ENCODE measurements at places on chromosomes 16 and 17. TPM values are rescaled to one million over a fixed set of nuclear protein-coding genes. Genes with fewer than 3 reads are reported as not detected.

GRCh38 chr17:6542577-6542976, 13.8 kb downstream of the PITPNM3 start:
- DNase-seq, result no peak

DNA sequence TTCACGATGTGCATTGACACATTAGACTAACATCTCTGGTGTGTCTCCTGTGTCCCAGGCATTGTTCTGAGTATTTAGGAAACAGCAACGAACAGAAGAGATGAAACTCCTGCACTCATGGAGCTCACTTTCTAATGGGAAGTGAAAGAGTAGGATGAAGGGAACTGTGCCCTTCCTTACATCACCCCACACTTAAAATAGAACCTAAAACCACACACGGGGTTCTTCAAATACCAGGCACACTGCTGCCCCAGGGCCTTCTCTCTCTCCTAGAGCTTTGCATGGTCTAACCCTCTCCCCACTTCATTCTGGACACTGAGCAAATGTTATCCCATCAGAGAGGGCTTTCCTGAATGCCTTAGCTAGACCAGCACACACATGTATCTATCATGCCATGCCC, 33.7 kb downstream of the TRIM25 start:
- no peak for DNase-seq

DNA sequence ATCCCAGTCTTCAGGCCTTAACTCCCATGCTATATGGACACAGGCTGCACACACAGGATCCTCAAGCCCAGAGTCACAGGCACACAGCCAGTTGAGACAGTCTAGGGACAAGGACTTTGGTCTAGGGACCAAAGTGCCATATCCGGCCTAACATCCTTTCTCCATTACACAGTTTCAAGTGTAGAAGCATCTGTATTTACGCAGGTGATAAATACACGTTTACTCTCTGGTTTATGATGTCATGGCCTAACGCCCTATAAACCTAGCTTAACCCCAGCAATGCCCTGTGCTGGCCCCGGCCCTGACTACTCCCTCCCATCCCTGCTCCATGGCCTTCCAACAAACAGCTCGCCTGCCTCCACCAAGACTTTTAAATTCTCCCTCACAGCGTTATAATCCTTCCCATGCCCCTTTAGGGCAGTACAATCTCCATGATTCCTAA, 17.1 kb downstream of the CUEDC1 start:
- DNase-seq, result no peak

GRCh38 chr17:48241131-48241591, 133.6 kb downstream of the SNX11 start:
- peak; percentile 41 for DNase-seq

DNA sequence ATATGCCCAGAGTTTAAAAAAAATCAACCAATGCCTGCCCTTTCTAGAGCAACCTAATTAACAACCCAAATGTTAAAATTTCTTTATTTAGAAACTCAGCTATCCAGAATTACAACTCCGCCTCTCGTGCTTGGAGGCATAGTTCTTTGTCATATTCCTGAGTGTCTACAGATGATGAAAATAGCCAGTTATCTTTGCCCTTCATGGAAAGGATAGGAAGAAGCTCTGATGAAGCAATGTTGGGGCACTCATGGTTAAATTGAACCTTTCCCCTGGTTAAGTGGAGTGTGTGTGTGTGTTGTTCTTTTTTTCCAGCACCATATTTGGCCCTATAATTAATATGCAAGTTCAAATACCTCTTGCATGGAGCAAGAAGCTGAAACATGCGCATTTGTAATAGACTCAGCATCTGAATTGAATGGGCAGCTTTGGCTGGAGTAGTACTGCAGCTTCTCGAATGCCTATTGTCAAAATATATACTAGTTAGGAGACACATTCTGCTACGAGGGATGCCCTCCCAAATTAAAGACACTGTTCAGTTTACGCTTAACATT, 506.2 kb downstream of the WWOX start:
- DNase-seq, result no peak

DNA sequence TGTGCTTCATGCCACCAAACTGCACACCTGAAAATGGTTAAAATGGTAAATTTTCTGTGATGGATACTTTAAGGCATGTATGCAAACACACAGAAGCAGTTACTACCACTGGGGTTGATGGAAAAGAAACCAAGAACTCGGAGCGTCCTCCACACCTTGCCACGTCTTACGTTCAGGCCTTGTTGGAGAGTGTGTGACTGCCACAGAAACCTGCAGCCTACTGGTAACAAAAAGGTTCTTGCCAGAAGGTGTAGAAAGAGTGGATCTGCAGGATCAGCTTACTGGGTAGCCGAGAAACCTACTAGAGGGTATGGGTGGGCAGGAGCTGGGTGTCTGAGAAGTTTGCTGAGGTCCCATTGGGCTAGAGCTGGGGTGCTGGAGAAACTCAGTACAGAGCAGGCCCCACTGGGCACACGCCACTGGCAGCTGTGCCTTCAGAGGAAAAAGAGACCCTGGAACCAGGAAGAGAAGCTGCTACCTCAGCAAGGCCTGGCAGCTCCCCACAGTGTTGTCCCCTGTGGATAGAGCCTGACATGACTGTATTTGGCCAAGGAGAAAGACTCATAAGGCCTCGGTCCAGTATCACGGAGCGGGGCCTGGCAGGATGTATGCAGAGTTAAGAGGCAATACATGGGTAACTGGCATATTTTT, 204.6 kb downstream of the SEC14L1 start:
- no peak for DNase-seq

GRCh38 chr17:50926523-50926922, 60.4 kb upstream of the TOB1 start:
- DNase-seq, result no peak

- DNase-seq, result peak; percentile 30
Observed at GRCh38 chr16:80788027-80788426, 16.4 kb downstream of the CDYL2 start.

The TMEM238L gene
- total RNA-seq, result not detected

The FOXL1 gene
- 0.46 TPM for total RNA-seq

The RCVRN gene
- not detected for total RNA-seq

The DBNDD1 gene
- total RNA-seq, result 1.8 TPM

The XAF1 gene
- 47.3 TPM for total RNA-seq

The UNC119 gene
- total RNA-seq, result 22.9 TPM

Data from foreskin keratinocyte (primary cell).